ENCODE measurements at places on chromosomes 3 and 15.

GRCh38 chr3:183074261-183074660 is 25.0 kb downstream of the MCCC1 start:
- no peak for DNase-seq

DNA sequence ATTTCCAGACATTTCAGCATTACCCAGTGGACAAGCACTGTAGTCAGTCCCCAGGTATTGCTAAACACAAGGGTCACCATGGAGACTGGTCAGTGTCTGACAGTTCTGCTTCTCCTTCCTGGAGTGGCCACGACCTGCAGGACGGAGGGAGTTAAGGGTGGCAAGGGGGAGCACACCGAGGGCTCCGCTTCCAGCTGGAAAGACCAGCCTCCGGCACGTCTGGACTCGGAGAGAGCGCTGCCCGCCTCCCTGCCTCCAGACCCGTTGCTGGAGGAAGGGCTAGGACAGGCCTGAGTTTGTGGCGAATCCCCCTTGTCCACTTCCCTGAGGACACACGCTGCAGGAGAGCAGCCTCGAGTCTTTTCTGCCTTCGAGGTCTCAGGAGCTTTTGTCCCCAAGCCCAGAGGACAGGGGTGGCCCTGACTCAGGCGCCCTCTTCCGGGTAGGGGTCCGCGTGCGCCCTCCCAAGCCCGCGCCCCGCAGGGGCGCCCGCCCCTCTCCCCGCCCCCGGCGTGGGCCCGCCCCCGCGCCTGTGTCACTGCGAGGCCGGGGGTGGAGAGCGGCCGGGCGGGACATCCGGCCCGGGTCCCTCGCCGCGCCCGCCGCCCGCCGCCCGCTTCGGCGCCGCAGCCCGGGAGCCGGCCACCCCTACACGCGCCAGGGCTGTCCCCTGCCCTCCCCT is at the start of gene CHST14:
CHST14 (plus strand) TSS at position 562 of the 682 bp plus-strand sequence. CDS start 230 bp downstream, outside the sequence.
- peak; percentile 37 for DNase-seq

GRCh38 chr15:80509800-80510199 is 105.6 kb downstream of the ARNT2 start:
- DNase-seq = no peak

- DNase-seq = no peak
These were observed 114.8 kb downstream of the FILIP1L start for GRCh38 chr3:99999536-99999935.
